ENCODE measurements at places on chromosomes 3 and 15.

GRCh38 chr15:93671387-93671943, 559.9 kb upstream of the MCTP2 start:
- no peak for DNase-seq

DNA sequence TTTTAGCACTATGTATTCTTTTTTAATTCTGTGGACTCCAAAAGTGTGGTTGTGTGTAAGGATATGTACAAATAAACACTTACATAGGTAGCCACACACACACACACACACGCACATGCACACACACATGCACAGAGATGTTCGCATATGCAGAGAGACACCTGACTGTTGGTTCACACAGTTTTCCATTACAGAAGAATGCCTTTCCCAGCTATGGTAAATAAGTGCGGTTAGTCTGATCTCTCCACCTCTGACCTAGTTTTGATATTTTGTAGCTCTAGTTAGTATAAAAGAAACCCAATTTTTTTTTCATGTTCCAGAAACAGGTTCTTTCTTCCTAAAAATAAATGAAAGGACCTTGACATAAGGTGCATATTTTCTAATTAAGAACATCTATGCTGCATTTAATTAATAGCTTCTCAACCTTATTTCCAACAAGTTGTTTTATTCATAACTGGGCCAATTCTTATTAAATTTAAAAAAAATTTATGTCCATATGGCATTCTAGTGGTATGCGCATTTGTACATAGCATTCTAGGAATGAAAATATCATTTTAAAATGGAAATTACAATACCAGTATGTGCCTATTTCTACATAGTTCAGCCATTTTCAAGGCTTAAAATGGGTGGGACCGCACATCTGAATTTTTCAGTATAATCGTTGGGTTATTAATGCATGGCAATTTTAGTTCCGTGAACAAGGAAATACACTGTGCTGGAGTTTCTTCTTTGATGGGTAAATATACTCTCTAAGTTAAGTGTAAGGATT, 27.2 kb downstream of the TMEM108 start:
- no peak for DNase-seq

GRCh38 chr3:39917065-39917773, 107.8 kb downstream of the MYRIP start:
- no peak for DNase-seq

DNA sequence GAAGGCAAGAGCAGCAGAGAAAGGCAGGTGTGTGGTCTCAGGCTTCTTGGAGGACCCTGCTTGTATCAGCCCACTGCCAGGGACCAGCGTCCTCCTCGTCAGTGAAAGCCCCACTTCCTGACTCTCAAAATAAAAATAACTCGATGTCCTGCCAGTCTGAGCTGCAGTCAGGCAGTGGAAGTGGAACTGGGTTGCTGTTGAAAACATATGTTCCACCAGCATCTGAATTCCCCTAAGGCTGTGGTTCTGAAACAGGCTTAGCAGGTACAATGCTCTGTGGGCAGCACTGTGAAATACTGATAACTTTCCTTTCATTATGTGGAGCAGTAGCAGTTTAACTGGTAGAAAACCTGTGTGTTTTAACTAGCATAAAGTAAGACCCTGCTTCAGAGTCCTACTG, 121.6 kb upstream of the EIF1B start:
- no peak for DNase-seq

DNA sequence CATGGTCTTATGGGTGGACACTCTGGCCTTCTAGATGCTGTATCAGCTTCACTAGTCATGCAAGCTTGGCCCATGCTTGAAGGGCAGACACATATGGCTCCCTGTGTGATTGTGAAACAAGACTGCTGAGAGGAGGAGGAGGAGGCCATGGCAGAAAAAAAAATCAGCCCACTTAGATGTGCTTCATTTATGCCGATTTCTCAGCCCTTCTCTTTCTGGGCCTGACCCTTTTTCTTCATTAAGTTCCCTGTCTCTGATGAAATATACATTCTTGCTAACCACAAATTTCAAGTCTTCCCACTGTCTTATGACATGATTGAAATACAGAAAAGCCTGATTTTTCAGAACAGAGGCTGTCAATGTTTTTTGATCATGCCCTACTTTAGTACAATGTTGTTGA, 213.0 kb upstream of the FEZF2 start:
- no peak for DNase-seq

GRCh38 chr3:195815169-195815771, 3.5 kb upstream of the MUC4 start:
- DNase-seq, result no peak

DNA sequence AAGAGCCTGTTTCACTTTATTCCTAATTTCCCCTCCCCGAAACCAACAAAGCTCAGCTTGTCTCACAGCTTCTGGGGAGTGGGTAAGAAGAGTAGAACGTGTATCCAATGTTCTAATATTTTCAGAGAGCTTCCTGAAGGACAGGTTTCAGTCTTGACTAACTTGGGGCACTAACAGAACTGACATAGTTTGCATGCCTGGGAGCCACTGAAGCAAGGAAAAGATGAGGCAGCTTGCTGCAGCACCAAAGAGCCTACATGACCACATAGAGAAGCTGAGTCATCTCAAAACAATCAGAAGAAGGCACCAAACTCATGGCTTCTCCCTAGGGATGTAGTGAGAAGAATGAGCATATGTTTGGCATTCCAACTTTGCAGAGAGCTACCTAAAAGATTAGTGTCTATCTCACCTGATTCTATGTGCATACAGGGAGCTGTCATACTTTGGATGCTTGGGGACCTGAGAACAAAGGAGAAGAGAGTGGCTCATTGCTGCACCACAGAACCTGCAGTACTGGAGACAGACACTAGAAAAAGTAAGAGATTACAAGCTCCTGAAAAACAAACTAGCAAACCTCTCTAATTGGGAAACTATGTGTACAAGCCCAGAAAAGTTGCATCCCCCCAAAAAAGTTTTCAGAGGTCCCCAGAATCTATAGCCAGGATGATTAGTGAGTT, 86.9 kb downstream of the DCLK3 start:
- DNase-seq, result no peak

GRCh38 chr3:71710906-71711494, 14.2 kb downstream of the EIF4E3 start:
- DNase-seq, result no peak

DNA sequence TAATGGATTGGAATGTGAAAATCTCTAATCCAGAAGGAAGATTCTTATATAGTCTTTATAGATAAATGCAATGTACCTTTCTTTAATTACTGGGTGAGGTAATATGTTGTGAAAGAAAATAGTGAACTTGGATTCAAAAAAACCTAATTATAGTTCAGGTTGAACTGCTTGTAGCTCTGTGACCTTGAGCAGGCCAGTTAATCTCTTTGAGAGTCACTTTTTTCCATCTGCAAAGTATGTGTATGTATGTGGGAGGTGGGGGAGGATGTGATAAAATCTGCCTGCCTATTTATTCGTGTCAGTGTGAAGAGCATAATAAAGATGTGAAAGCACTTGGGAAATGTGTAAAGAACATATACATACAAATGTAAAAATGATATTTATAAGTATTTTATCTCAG, 34.4 kb downstream of the GLCE start:
- DNase-seq, result no peak

- DNase-seq, result no peak
Observed at GRCh38 chr3:8937064-8938020, 25.9 kb downstream of the RAD18 start.

DNA sequence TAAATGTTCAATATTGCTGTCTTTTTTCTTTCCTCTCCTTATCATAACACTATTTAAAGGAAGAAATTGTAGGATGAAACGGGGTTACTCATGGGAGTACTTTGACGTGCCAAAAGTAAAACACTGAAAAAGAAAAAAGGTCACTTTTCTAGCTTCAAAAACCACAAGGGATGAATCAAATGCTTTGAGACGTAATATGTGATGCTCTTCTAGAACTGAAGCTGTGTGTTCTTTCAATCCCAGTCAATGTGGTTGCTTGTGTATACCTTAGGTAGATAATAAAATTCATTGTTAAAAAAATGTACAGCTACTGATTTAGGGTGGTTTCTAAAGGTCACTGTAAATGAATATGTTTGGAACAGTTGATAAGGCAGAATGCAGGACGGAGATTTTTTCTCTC, 538.8 kb upstream of the ZNF717 start:
- no peak for DNase-seq

DNA sequence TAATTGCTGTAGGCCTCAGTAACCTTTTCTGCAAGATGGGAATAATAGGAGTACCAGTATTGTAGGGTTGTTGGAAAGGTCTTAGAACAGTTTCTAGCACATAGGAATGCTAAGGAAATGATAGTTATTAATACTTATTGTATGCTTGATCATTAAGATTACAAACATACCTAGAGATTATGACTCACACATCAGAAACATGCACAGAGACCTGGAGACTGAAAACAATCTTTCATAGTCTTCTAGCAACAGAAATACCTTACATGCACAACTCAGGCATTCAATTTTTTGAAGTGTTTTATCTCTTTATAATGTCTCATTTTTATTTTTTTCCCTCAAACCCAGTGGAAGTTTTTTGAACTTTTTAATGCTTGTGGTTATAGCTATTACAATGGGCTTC, 104.4 kb upstream of the ZBTB20 start:
- no peak for DNase-seq

GRCh38 chr15:60673166-60673565, 194.2 kb upstream of the ICE2 start:
- DNase-seq, result no peak

GRCh38 chr15:70160267-70160666, 62.5 kb upstream of the TLE3 start:
- no peak for DNase-seq

GRCh38 chr3:30666572-30667279, 60.3 kb downstream of the TGFBR2 start:
- no peak for DNase-seq

- no peak for DNase-seq
Observed at GRCh38 chr3:139450159-139450558, 26.2 kb downstream of the RBP2 start.

DNA sequence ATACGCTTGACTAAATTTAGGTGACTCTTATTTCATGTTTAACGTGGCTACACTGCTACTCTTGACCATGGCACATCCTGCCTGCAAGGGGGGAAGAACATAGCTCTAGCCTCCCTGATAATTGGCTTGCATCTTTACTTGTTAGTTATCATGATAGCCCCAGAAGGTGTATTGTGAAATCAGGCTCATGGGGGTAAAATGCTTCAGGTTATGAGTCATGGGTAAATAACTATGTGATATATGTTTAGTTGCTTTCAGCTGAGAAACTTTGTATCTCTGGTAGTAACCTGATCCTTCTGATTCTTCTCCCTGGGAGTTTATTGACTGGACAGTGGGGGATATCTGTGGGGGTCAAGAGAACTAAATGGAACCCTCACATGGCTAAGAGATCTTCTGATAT, 660.8 kb upstream of the UBE2E2 start:
- no peak for DNase-seq

GRCh38 chr3:196645897-196646665, 6.6 kb downstream of the NRROS start:
- DNase-seq, result no peak

DNA sequence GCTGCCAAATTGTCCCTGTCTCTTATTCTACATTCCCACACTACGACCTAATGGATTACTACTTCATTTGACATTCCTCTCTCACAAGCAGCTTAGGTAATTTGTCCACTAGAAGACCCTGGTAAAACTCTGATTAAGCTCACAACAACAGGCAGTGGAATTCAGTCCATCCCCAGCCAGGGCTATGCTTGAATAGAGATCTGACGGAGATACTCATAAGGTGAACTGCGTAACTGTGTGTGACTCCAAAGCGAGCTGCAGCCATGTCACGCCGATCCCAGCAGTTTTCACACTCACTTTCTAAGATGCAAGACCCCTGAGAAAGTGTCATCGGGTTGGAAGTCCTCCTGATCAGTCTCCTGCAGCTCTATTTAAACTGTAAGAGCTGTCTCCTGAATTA, 25.7 kb upstream of the ROBO2 start:
- no peak for DNase-seq

GRCh38 chr3:72475258-72476138, 372.7 kb downstream of the SHQ1 start:
- DNase-seq, result no peak

- DNase-seq, result no peak
Observed at GRCh38 chr3:89171687-89172545, 64.5 kb downstream of the EPHA3 start.

DNA sequence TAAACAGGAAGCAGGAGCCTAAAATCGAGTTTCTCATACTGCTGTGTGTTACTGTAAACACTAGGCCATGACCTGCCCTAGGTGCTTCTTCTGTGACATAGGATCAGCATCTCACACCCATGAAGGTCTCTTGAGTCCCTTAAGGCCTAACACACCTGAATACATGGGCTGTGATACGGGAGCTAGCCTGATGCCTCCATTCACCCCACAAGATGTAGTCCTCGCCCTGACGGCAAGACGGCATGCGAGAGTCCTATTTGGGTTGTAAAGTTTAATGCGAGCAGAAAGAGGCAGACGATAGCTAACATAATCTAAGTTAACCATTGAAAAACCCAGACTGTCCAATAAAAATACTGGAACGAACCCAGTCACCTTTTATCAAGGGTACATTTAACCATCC, 241.1 kb upstream of the ICE2 start:
- DNase-seq, result no peak

DNA sequence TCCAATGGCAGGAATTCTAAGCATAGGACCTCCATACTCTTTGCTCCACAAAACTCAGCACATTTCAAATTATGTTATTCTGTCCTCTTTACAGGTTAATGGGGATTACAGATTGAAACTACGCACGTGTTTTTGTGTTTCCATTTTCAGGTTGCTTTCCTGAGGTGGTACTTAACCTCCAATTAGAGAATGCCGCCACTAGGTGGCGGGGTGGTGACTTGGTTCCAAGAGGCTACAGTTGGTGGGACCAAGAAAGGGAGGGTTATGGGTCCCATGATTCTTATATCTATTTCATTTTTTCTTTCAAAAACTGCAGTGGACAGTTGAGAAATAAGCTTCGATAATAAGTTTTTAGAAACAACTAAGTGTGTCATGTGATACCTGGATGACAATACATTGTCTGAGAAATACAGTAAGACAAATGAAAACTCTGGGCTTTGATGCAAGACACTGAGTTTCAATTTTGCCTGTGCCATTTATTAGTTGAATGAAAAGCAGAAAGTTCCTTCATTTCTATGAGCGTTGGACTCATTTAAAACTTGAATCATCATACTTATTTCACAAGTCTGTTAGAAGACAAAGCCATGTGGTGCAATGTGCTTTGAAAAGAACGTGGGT, 539.0 kb downstream of the FGF12 start:
- DNase-seq, result no peak

- DNase-seq, result no peak
Observed at GRCh38 chr3:44865272-44866035, 3.7 kb downstream of the TMEM42 start.

GRCh38 chr3:58989163-58989562, 60.7 kb downstream of the CFAP20DC start:
- DNase-seq, result no peak

DNA sequence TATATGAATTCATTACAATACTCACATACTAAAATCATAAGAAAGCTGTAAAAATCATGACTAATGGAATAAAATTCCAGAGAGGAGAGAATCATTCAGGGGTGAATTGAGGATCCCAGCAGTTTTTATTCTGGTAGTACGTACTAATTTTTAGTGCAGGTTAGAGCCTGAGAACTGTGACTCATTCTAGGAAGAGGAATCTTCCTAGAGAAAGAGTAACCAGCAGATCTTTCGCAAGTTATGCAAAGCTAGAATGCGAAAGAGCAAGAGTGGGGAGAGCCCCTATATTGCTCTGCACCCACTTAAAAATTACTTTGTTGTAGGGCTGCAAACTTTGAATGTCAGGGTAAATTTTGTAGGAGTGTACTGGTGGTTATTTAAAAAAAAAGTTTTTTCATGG, 303.6 kb upstream of the ARPP21 start:
- DNase-seq, result no peak

- no peak for DNase-seq
Observed at GRCh38 chr15:80966431-80967197, 23.0 kb downstream of the MESD start.

- no peak for DNase-seq
Observed at GRCh38 chr3:159875116-159875515, 113.5 kb upstream of the IL12A start.
